ENCODE measurements at places on chromosomes 6 and 20.

DNA sequence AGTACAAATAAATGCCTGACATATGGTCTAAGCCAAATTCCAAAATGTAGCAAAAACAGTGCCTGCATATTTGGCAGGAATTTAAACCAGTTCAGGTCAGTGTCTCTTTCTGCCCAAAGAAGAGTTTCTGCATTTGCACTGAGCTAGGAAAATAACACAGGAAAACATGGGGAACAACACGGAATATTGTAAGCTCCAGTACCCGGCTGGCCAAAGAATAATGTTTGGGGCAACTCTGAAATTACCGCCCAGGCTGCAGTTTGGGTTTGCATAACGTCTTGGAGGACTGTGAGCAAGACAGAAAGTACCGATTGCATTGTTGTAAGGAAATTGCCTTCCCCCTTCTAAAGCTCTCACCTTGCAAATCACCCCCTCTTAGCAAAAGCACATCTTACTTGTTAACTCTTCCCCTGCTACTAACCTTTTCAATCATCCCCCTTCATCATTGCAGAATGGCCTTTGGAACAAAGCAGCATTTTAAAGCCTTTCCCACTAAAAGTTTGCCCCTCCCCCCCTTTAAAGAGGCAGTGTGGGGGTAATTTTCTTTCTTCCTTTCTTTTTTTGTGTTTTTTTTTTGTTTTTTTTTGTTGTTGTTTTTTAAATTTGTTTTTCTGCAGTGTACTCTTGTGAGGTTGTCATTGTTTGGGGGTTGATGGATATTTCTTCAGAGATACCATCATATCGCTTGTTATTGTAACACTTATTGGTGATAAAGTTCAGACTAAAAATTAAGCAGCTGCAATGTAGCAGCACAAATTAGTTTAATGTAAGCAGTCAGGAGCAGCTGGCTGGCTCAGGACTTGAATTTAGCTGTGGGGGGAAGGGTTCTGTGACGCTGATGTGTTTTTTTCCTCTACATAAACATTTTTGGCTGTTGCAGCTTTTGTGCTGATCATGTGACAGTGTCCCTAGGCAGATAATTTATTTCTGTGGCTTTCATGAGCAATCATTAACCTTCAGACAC is 100.0 kb upstream of the CITED2 start:
- peak; percentile 42 for DNase-seq

DNA sequence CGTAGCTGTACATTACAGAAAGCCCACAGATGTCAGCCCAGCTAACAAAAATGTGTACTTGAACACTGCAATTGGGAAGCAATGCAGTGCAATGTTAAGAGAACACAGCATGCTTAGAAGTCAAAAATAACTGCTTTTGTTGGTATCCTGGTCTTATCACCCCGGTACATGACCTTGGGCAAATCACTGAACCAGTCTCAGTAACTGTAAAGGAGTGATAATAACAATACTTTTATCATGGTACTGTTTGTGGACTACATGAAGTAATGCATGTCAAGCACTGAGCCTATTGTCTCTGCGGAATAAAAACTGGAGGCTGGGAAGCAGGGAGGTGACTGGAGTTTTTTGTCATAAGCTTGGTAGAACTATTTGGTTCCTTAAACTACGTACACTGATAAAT is 44.7 kb upstream of the SPDEF start:
- DNase-seq = no peak

DNA sequence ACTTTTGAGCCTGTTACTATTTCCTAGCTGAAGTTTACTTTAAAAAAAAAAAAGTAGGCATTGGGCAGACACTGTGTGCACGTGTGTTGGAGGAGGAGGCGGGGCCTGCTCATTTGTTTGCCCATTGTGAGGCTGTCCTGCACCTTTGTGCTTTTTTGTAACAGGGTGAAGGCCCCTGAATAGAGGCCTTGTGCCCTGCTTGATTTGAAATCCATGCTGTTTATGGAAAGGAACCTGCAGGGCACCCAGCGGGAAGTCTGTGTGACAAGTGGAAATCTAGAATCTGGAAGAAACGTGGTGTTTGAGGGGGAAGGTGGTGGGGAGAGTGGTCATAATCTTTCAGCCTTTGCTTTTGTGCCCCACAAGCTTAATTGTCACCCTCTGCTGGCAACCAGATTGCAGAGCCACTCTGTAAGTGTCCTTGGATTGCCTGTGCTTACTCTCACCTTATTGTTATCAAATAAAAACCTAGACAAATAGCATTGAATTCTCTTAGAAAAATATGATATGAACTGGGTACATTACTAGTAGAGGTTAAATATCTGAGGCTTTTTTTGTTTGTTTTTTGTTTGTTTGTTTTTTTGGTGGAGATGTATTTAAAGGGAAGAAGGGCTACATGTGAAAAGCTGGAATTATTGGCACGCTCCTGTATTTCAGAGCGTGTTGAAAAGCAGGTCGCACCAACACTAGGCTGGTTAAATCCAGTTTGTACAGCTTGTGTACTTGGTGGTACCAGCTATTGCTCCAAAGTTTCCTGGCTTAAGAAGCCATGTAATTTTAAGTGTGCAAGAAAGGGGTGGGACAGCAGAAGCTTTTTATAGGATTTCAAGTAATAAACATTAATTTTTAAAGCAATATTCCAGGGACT is 156.3 kb downstream of the ARID1B start:
- DNase-seq = no peak

DNA sequence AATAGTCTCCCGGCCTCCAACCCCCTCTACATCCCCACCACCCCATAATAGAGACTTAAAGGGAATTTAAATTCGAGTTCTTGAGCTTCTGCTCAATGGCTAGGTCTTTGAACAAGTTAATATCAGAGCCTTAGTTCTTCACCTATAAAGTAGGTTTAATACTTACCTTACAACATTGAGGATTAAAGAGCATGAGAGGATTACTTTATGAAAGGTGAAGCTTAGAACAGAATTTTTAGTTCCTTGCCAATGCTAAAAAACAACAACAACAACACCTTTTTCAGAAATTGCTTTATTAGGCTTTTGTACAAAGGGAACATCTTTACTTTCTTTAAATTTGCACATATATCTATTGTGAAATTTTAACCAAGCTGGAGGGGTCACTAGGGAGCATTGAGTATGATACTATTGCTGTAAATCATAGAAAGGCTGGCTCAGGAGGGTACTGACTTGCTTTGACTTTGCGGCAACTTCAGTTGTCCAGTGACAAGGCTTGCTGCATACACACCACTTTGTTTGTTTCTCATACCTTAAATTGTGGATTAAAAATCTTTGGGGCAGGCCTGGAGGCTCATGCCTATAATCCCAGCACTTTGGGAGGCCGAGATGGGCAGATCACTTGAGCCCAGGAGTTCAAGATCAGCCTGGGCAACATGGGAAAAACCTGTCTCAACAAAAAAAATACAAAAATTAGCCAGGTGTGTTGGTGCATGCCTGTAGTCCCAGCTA is 9.7 kb downstream of the TOP1 start:
- DNase-seq = no peak

DNA sequence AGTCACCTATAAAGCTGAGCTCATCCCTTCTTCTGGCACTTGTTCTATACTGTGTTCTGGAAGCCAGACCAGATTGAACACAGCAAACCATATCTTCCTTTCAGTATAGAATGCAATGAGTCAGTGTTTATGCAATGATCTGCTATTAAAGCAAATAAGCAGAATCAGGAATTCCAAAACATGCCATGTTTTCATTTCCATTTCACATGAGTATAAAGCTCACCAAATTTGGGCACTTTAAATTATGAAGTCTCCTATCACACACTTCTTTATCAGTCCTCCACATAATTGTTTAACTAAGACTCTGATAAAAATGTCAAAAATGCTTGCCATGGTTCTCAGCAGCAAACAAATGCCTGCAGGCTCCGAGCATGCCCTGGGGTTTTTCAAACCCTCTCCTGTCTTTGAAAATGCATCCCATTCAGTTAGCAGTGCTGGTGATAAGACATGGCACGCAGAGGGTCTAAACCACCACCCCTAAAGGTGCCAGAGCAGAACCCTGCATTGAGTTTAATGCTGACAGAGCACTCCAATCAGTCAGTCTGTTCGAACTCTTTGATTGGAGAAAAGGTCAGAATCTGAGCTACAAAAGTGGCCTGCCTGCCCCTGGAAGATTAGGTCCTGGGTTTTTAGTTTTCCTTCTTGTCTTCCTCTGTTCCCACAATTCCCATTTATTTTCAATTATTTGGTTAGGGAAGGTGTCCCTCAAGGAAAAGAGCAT is 234.1 kb downstream of the GMPR start:
- DNase-seq = peak; percentile 38

GRCh38 chr20:46563860-46564221 is 13.4 kb upstream of the OCSTAMP start:
- DNase-seq = no peak

- DNase-seq = no peak
These were observed 43.4 kb upstream of the MRGBP start for GRCh38 chr20:62752671-62753501.

GRCh38 chr6:29777310-29777709 is 50.3 kb upstream of the HLA-G start:
- no peak for DNase-seq

DNA sequence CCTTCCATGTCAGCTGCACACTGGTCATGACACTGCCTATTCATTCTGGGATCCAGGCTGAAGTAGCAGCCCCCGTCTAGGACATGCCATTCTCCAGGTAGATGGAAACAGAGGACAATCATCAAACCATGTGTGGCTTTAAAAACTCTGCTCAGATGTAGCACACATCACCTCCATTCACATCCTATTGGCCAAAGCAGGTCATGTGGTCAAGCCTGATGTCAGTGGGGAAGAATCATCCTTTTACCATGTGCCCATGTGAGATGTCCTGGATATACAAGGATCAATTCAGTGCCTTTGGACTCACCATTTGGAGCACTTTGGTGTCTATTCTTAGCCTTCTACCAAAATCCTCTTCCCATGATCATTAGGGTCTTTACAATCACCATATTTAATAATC is 99.5 kb downstream of the CDC5L start:
- no peak for DNase-seq

GRCh38 chr20:48421547-48421946 is 406.3 kb downstream of the PREX1 start:
- no peak for DNase-seq

GRCh38 chr6:21873562-21873961 is 280.0 kb downstream of the SOX4 start:
- DNase-seq = no peak

GRCh38 chr20:34582911-34583310 is 24.4 kb downstream of the MAP1LC3A start:
- peak; percentile 58 for DNase-seq

- peak; percentile 44 for DNase-seq
These were observed 1.2 kb downstream of the AKAP12 start for GRCh38 chr6:151240791-151241642.

GRCh38 chr20:58580474-58580835 is 65.3 kb upstream of the APCDD1L start:
- DNase-seq = no peak

- DNase-seq = no peak
These were observed 22.4 kb downstream of the STK38 start for GRCh38 chr6:36524871-36525270.

DNA sequence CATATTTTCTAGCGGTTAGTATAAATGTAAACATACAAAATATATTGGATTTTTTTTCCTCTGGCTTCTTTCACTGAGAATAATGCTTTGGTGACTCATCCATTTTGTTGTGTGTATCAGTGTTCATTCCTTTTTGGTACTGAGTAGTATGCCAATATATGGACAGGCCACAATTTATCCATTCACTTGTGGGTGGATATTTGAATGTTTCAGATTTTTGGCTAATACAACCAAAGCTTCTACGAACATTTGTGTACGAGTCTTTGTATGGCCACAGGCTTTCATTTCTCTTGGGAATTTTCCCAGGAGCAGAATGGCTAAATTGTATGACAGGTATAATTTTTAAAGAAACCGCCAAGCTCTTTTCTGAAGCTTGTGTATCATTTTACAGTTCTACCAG is 677.5 kb downstream of the HDGFL1 start:
- no peak for DNase-seq

GRCh38 chr6:10518557-10519407 is 2.4 kb upstream of the GCNT2 start:
- no peak for DNase-seq

DNA sequence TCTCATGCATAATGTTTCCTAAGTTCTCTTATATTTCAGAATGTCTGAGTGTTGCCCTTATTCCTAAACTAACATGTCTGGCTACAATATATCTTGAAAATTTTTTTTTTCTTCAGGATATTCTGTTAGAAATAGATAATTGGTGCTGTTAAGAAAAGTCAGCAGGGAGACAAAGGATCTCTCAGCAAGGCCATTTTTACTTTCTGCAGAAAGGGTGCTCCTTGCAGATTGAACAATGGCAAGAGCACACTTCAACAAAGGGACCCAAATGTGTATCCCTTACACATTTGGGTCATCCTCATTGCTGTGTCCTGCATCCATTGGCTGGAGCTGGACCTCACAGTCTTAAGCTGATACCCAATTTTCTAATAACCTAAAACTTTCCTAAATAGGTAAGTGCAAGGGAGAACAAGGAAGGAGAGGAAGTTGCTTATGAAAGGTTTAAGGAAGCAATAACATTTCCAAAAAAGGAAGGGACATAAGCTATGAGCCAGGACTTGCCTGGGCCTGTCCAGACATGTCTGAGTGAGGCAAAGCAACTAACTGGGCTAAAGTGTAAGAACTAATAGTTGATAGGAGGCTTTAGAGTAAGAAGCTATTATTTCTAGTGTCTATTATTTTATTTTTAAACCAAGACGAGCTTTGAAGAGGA is 429.6 kb downstream of the BCKDHB start:
- peak; percentile 35 for DNase-seq

DNA sequence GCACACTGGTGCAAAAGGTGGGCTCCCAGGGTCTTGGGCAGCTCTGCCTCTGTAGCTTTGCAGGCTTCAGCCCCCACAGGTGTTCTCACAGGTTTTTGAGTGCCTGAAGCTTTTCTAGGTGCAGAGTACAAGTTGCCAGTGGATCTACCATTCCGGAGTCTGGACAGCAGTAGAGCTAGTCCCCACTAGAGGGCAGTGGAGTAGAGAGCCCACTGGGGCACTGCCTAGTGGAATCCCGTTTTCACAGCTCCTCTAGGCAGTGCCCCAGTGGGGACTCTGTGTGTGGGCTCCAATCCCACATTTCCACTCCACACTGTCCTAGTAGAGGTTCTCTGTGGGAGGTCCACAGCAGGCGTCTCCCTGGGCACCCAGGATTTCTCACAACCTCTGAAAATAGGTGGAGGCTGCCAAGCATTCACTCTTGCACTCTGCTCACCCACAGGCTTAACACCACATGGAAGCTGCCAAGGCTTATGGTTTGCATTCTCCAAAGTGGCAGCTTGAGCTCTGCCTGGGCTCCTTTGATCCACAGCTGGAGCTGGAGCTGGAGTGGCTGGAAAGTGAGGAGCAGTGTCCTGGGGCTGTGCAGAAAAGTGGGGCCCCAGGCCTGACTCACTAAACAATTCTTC is 86.3 kb upstream of the PROKR2 start:
- DNase-seq = peak; percentile 2

GRCh38 chr6:144266091-144266649 is 19.0 kb upstream of the UTRN start:
- DNase-seq = peak; percentile 31

DNA sequence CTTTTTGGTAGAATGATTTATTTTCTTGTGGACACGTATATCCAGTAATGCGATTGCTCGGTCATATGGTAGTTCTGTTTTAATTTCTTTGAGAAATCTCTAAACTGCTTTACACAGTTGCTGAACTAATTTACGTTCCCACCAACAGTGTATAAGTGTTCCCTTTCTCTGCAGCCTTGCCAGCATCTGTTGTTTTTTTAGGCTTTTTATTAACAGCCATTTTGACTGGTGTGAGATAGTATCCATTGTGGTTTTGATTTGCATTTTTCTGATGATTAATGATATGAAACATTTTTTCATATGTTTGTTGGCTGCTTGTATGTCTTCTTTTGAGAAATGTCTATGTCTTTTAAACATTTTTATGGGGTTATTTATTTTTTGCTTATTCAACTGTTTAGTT is 196.7 kb downstream of the MOXD1 start:
- DNase-seq = no peak
